ELF-1 (cell line): ENCODE measurements at places on chromosomes 12 and 14.

- DNase-seq: peak; percentile 70
These were observed 33.8 kb upstream of the FGD4 start for GRCh38 chr12:32365473-32366064.

- no peak for DNase-seq
These were observed 32.0 kb downstream of the NRXN3 start for GRCh38 chr14:78202163-78202562.

- no peak for DNase-seq
These were observed 89.6 kb downstream of the NUAK1 start for GRCh38 chr12:106049105-106049504.

- DNase-seq: no peak
These were observed 69.8 kb upstream of the PYGL start for GRCh38 chr14:51014086-51014485.

DNA sequence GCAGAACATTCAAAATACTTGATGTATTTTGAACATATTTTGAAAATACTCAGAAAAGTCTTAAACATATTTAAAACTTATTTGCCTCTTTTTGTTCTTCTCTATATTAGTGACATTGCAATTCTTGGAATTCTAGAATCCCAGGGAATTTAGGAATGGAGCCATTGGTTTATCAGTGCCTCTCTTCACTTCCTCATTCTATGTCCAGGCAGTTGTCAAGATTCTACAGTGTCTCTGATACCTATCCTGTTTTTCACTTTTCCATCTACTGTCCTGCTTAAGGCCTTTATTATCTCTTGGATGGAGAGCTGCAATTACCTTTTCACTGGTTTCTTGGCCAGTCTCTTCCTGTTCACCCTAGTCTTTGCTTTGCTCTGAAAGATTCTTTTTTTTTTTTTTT is 144.6 kb downstream of the TTLL5 start:
- DNase-seq: no peak

DNA sequence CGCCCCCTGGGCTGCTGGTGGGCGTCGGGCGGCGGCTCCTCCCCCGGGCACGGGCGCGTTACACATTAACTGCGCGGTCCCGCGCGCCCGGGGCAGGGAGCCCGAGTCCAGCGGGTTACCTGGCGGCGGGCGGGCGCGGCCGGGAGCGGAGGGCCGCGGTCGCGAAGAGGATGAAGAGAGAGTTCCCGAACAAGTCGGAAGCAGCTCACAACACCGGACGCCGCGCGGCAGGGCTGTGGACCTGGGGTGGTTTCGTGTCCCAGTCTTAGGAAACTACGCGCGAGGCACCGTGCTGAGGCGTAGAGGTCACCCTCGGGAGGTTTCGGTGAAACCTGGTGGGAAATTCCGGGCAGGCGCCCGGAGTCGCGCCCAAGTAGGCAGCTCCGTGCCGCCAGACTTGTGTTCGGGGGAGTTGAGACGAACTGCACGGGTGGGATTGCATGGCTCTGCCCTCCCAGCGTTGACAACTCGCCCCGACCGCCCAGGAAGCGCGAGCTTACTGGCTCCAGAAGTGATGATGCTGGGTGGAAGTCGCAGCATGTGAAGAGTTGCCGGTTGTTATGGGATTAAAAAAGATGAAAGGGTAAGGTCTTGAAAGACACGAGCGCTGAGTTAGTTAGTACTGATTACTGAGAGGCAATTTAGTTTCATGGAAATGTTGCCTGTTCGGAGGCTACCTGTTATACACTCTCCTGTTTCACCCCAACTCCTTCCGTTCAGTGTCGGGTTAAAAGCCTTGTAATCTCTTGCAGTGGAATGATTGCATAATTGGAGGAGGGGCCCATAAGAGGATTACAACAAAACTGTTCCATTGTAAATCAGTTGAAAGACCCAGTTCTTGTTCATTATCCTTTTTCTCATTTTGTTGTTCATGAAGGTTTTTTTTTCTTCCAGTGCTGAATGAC is 879 bp downstream of the RAB3IP start:
- peak; percentile 62 for DNase-seq

GRCh38 chr12:50626026-50626425 is 121.2 kb downstream of the DIP2B start:
- no peak for DNase-seq

DNA sequence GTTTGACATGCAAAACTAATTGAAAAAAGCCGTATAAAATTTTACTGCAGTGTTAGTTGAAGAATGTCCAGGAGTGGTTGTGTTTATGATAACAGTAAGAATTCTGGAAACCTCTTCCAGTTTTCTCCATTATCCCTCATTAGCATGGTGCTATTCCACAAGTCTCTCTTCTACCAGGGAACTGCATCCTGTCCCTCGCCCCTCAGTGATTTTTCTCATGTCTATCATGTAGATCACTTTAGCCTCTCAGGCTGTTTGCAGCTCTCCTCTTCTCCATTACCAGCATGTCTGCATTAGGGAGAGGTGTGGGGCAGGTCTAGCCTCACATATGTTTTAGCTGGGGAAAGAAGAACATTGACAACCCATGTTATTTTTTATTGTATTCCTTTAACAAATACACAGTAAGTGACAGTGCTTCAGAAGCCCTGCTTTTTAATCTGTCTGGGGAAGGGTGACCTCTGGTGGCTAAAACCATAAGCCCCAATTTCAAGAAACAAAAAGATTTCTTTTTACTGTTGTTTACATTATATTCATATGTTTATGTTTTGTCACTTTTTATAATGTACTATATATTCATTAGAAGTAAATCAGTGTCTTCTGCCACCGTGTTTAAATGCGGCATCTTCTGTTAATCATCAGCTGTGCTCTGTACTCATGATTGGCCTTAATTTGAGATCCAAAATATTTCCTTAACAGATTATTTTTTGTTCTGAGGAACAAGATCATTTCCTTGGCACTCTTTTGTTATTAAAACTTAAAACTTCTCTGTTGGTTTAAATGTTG is 70.7 kb downstream of the RASSF8 start:
- peak; percentile 29 for DNase-seq

DNA sequence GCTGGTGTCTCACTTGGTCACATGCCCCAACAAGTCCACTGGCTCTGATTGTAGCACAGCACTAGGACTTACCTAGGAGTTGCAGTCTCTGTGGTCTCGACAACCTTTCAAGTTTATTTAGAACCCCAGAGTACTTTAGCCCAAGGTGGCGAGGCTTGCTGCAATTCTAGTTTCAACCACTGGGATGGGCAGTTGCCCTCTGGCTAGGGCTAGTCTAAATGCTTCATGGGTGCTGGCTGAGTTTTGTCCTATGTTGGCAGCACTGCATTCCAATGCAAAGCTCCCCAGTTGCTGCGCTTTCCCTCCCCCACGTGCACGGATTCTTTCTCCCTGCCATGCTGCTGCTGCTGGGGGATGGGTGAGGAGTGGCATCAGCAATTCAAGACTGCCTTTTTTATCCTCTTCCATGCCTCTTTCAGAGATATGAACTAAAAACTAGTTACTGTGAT is 207.9 kb downstream of the SYNE2 start:
- peak; percentile 92 for DNase-seq

- DNase-seq: peak; percentile 6
These were observed at the start of gene SLCO1C1 for GRCh38 chr12:20695232-20695631. SLCO1C1 (plus strand) TSS chr12:20695332; CDS start chr12:20699577, 4,245 bp downstream.

DNA sequence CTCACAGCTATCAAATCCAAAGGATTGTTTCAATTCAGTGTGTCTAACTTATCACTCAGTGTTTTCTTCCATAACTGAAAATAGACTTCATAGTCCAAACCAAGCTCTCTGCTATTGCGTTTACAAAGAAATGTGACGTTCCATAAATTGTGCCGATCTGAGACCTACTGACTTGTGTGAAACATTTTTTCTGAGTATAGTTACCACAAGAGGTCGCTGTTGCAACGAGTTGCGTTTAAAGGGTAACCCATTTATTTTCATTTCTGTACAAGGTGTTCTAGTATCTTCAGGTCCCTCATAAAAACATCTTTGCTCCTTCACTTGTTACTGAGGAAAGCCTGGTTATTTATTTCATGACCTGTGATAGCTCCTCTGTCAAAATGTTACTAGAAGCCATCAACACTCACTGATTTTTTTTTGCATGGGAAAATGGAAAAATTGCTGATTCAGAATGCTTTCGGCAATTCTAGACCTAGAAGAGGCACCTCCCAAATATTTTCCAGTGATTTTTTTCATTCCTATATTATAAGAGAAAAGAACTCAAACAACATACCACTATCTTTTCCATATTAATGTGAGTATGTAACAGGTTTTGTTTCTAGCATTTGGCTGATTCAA is 60.9 kb upstream of the OR4E1 start:
- peak; percentile 7 for DNase-seq

DNA sequence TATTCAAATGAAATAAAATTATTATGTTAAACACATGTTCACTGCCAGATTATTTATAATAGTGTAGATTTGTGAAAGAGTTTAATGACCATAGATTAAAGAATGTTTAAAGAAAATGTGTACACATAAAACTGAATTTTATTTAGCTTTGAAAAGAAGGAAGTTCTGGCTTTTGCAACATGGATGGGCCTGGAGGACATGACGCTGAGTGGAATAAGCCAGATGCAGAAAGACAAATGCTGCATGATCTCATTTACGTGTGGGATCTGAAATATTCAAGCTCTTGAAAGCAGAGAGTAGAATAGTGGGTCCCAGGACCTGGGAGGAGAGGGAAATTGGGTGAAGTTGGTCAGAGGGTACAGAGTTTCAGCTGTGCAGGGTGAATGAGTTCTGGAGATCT is 1261.2 kb downstream of the TMEM121 start:
- DNase-seq: no peak

DNA sequence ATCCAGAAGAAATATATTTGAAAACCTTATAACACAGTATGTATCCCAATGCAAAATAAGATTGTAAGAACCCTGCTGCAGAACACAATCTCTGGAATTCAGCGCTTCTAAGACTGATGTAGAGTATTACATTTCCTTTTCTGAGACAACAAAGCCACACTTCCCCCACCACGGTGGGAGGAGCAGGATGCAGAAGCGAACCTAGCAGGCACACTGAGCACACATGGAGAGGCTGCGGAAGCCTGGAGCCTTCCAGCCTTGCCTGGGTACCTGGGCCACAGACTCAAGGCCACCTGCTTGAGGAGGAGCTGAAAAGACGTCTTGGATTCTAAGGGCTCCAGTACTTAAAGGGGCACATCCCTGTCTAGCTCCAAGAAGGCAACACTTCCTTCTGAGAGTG is 46.4 kb downstream of the TCHP start:
- peak; percentile 24 for DNase-seq

DNA sequence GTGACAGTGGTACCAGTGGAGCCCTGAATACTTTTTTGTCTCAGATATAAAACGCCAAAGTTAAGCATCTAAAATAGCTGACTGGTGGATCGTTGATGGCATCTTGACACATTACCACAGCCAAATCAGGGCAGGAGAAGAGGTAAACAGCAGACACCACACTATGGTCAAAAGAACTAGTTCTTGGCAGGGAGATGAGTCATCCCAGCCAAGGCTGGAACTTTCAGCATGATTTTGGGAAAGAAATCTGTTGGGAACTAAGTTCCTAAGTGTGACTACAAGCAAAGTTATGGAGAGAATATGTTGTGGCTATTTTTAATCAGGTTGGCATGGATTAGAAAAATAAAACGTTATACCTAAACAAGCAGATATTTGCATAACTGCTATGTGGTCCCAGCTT is 36.9 kb downstream of the LGR5 start:
- DNase-seq: no peak
